ENCODE measurements at places on chromosomes 4 and X. TPM values are rescaled to one million over a fixed set of nuclear protein-coding genes. Genes with fewer than 3 reads are reported as not detected.

Gene CT45A10
- total RNA-seq = not detected

Gene OGT
- total RNA-seq = 65.6 TPM

Gene BEX3
- total RNA-seq = 159 TPM

Gene BGN
- 70.9 TPM for total RNA-seq

Gene GPR82
- total RNA-seq = not detected

DNA sequence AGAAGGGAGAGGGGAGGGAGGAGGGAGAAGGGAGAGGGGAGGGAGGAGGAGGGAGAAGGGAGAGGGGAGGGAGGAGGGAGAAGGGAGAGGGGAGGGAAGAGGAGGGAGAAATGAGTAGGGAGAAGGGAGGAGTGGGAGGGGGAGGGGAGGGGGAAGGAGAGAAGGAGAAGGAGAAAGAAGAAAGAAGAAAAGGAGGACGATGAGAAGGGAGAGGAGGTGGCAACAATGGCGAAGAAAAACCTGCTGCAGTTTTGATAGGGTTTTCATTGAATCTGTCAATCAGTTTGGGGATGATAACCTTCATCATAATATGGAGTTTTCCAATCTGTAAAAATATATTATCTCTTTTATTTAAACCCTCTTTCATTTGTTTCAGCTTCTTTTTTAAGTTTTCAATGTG is 185.2 kb downstream of the ADAM29 start:
- no peak for DNase-seq

DNA sequence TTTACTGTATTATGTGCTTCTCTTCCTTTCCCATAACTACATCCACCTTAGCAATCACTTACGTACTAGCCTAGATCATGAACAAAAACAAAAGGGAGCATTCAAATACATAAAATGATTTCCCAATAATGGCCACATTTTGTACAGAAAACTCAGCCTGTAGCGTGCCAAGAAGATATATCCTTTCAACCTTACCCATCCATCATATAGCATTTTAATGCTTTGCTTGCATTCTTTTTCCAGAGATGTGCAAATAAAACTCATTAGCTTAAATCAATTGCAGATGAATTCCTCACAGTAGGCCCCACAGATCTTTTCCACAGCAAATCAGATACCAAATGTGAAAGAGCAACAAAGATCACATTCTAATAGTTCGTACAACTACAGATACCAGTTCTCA is 20.8 kb downstream of the GRSF1 start:
- DNase-seq = no peak

GRCh38 chrX:102063445-102064074 is 61.9 kb upstream of the TCEAL2 start:
- no peak for DNase-seq

- no peak for DNase-seq
Observed at GRCh38 chr4:175127314-175127713, 209.2 kb downstream of the ADAM29 start.

DNA sequence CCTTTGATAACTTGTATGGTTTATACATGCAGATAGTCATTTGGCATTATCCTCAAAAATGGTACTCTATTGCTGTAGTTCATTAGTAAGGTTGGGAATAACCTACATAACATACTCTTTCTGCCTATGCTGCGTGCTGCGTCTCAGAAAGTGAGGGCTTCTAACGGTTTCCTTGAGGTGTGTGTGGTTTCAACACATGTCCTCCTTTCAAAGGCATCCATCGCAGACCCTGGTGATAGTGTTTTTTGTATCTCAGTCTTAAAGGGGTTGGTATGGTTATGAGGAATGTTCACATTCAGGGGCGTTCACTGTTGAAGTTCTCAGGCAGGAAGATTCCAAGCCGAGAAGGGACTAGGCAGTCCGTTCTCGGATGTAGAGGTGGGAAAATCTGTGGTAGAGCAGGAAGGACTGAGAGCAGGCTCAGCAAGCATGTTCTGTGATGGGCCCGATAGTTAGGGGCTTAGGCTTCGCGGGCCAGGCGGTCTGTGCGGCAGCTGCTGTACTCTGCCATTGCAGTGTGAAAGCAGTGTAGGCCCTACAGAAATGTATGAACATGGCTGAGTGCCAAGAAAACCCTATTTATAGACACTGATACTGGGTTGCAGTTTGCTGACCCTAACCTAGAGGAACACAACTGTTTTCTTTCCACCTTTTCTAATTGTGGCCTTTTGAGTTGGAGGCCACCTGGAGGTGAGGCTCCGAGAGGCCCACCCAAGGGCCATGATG is 123.2 kb downstream of the GPR143 start:
- no peak for DNase-seq

- no peak for DNase-seq
Observed at GRCh38 chrX:3659761-3660160, 53.7 kb downstream of the PRKX start.
